WTC11 (cell line): ENCODE measurements at places on chromosomes 7 and 10.

GRCh38 chr10:103636492-103636891 lies 143.0 kb downstream of the NEURL1 start:
- peak; percentile 62 for DNase-seq

GRCh38 chr7:22934473-22935065 lies 79.4 kb downstream of the HYCC1 start:
- DNase-seq = no peak

GRCh38 chr10:67665491-67665890 lies 30.5 kb downstream of the CTNNA3 start:
- DNase-seq = no peak

- DNase-seq = no peak
Measured at GRCh38 chr10:94097656-94098055, 103.9 kb downstream of the PLCE1 start.

- peak; percentile 41 for DNase-seq
Measured at GRCh38 chr10:416091-416515, 273.4 kb downstream of the DIP2C start.

DNA sequence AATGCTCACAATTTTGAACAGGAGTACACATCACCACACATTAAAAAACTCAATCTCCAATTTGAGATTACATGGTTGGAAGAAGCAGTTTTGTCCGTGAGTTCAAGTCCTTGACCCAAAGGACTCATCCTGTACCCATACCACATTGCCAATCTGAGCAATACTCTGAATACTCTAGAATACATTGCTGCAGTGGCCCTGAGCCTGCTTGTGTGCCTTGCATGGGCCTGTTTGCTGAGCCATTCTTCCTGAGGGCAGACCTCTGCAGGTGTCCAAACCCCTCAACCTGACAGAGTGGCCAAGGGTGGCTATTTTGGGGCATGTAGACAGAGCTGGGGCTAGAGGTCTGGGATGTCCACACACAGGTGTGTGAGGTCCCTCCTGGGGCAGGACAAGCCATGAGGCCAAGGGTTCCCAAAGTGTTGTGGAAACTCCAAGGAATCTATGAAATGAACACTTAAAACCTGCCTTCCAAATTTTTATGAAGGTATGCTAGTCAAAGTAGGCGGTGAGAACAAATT lies 15.5 kb downstream of the AGMO start:
- peak; percentile 11 for DNase-seq

- DNase-seq = no peak
Measured at GRCh38 chr7:15821484-15822427, 135.3 kb upstream of the MEOX2 start.

- no peak for DNase-seq
Measured at GRCh38 chr7:141590666-141591065, 39.5 kb downstream of the AGK start.

DNA sequence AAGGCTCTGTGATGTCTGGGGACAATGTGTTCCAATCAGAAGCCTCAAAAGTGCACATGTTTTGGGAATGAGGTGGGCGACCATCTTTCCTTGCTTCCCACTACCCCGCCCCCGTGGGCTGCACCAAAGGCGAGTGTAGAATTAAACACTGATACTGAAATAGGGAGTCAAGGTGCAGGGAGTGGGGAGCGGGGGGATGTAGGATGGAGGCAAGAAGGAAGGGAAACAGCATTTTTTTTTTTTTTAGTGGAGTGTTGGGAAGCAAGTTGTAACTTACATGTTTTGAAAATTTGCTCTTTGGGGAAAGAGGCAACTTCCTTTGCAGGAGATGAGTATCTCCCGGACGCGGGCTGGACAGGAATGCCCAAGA lies 484 bp upstream of the DLX5 start:
- DNase-seq = no peak

GRCh38 chr7:126589068-126589684 lies 663.6 kb downstream of the GRM8 start:
- DNase-seq = no peak

DNA sequence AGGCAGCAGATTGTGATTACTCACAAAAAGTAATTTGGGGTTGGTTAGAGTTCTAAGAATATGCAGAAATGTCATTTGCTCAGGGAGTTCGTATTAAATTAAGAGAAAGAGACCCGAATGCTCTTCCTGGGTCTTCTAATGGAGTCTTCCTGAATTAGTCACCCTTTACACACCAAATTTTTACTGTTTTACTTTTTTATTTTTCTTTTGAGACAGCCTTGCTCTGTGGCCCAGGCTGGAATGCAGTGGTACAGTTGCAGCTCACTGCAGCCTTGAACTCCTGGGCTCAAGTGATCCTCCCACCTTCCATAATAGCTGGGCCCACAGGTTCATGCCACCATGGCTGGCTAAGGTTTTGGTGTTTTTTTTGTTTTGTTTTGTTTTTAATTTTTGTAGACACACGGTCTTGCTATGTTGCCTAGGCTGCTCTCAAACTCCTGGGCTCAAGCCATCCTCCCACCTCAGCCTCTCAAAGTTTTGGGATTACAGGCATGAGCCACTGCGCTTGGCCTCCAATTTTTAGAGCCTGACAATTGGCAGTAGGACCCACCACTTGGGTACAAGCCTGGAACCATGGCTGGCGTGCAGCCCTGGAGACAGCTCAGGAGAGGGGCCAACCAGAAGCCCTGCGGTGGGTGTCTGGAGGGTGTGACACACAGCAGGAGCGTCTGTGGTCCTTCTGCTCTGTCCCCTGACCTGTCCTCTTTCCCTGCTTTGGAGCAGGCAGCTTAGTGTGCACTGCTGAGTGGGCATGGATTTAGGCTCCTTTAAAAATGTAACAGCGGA lies 16.4 kb upstream of the BHLHA15 start:
- DNase-seq = no peak

DNA sequence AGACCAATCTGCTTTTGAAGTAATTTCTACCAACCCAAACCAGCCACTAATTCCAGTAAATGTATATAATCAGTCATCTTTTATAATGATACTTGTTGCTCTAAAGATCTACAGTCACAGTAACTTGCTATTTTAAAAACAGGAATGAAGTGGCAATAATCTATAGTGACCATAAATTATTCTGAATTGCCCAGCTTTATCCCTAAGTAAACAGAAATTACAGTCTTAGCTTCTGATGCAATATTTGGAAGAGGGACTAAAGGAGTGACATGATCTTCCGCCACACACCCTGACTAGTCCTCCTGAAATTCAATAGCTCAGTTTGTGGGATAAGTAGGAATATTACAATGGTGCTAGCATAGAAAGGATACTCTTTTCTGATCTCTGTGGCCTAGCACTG lies 96.1 kb downstream of the ATE1 start:
- DNase-seq = no peak

DNA sequence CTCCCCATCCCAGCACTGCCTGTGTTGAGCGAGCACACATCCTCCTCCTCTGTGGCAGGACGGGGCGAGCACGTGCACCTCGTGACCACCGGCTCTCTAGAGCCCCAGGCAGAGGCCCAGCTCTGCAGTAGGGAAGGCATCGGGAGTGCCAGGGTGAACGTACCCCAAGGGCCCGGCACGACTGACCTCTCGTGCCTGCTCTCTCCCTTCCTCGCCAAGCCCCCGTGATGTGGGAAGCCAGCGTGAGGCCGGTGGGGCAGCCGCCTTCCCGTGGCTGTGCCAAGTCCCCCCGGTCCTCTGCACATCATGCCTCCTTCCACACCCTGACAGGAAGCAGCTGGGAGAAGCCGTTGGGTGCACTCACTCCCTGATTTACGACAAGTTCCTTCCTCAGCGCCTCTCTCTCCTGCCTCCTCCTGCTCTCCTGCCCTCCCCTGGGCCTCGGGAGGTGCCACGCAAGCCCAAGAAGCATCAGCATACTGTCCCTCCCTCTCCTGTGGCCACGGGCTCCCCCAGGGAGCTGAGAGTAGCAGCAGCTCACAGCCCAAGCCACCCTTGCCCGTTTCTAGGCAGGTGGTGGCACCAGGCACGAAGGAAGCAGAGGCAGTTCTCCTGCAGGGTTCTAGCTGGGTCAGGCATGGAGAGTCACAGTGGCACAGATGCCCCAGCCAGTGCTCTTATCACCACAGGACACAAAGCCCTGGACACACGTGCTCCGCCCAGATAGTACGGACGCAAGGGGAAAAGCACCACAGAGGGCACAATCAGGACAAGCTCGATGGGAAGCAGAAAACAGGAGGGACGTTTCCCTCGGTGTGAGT lies 47.0 kb downstream of the AMZ1 start:
- peak; percentile 16 for DNase-seq
